ENCODE measurements at places on chromosomes 16 and 17. TPM values are rescaled to one million over a fixed set of nuclear protein-coding genes. Genes with fewer than 3 reads are reported as not detected.

DNA sequence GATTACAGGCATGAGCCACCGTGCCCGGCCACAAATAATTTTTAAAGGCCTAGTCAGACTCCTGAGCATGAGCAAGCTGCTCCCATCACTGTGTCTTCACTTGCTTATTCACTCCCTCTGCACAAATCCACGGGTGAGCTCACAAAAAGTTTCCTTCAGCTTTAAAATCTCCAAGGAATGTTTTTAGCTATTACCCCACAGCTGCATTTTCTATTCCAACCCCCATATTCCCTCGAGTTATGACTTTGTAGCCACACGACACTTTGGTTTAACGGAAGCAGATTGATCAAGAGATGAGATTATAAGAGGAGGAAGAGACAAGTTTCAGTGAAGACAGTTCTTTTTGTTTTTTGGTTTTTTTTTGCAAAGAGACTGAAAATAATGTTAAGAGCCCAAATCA, 49.1 kb upstream of the SLC25A19 start:
- DNase-seq: no peak

- DNase-seq: no peak
These were observed 33.3 kb upstream of the ABCA9 start for GRCh38 chr17:69093995-69094394.

Gene POLR2A
- total RNA-seq: 333 TPM

Gene CLEC18A
- 1.8 TPM for total RNA-seq

DNA sequence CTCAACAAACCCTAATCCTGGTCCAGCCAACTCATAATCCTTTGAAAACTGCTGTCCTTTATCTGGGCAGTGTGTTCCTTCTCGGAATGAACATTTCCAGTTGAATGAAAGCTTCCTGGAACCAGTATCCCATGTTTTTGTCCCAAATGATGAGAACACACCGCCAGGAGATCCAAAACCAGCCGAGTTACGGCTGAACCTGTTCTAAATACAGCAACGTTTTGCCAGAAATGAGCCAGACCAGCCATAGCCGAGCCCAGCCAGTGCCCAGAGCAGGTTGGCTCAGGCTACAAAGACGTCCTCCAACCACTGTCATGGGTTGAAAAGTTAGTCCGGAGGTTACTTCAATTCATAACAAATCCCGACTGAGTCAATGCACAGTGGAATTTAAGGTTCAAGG, 67.6 kb upstream of the FOXF1 start:
- DNase-seq: no peak

DNA sequence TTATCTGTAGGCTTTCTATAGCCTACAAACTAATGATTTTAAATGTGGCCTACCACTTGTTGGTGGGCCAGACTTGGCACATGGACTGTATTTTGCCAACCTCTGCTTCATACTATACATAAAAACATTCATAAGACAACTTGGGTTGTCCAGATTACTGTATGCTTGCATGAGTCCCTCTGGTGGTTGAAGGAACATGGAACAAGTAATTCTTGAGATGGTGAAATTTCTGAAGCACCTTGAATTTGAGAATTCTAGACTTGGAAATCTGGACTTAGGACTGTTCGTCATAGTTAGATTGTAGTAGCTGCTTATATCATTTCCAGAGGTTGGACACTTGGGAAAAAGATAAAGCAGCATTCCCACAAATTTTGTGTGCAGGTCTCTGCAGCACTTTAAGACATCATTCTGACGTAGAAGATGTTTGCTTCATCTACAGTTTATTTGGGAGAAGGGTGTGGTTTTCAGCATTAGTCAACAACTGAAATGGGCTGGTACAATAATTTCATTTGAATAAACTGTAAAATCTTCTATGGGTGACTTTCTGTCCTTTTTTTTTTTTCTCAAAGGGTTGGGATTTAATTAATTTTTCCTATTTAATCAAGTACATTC, 31.2 kb downstream of the NFATC3 start:
- no peak for DNase-seq
